ENCODE measurements at places on chromosomes 7 and 10.

DNA sequence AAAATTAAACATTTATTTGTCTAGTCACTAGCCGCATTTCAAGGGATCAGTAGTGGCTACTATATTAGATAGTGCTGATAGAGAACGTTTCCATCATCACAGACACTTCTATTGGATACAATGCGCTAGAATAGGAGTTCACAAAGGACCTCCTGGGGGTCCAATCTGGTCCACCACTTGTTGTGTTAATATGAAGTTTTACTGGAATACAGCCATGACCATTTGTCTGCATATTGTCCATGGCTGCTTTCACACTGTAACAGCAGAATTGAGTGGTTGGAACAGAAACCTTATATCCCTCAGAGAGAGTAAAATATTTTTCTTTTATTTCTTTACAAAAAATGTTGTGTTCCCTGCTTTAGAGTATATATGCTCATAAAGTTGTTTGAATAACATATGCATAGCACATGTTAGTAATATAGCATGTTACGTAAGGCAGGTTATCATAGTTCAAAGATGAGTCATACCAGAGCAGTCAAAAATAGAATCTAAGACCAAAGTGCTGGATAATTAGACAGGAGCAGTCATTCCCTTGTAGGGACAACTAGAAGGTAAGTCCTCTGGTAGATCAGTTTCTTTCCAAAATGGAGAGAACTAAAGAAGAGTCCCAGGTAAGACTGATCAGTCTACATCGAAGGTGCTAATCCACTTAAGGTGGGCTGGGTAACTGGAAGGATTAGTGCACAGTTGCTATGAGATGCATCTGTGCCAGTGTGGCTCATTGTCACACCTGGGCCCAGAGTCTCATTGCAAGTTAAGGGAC lies 14.9 kb downstream of the BZW2 start:
- H3K27ac ChIP-seq = no peak overlapping the region
- H3K27me3 ChIP-seq = no peaks in the 10 kb centered on the region

- peaks cover 6% of the 10 kb centered on the region for H3K4me1 ChIP-seq
- H3K4me3 ChIP-seq = no peak within 1 kb of the TSS
- no peaks in the 10 kb centered on the region for H3K27me3 ChIP-seq
- DNase-seq = peak; percentile 31
- H3K27ac ChIP-seq = no peak within 1 kb of the TSS
Observed at GRCh38 chr10:86668297-86669165, at the start of gene LDB3. Gene LDB3, plus strand, starts transcription at chr10:86668511. Its CDS starts 181 bp downstream, at chr10:86668692.

- H3K4me3 ChIP-seq = no peak overlapping the region
- H3K27me3 ChIP-seq = no peaks in the 10 kb centered on the region
- no peak overlapping the region for H3K27ac ChIP-seq
- DNase-seq = no peak
Observed at GRCh38 chr10:121838149-121838548, 89.7 kb downstream of the ATE1 start.

GRCh38 chr10:51063659-51064535 lies 10.4 kb upstream of the PRKG1 start:
- H3K4me3 ChIP-seq = no peak overlapping the region
- H3K36me3 ChIP-seq = no peaks in the 10 kb centered on the region
- no peak overlapping the region for H3K27ac ChIP-seq
- peak; percentile 28 for DNase-seq

- peak; percentile 64 for DNase-seq
- H3K27me3 ChIP-seq = no peaks in the 10 kb centered on the region
- H3K4me3 ChIP-seq = no peak overlapping the region
- H3K27ac ChIP-seq = no peak overlapping the region
Observed at GRCh38 chr10:132158122-132158741, 28.5 kb upstream of the DPYSL4 start.

GRCh38 chr7:1669064-1669951 lies 769 bp upstream of the ELFN1 start:
- H3K4me3 ChIP-seq = no peak overlapping the region
- DNase-seq = peak; percentile 45
- H3K27ac ChIP-seq = no peak overlapping the region
- no peaks in the 10 kb centered on the region for H3K36me3 ChIP-seq
- H3K4me1 ChIP-seq = no peaks in the 10 kb centered on the region

- DNase-seq = no peak
- H3K4me3 ChIP-seq = no peak overlapping the region
- H3K4me1 ChIP-seq = peaks cover 2% of the 10 kb centered on the region
Observed at GRCh38 chr7:1707756-1708595, 37.9 kb downstream of the ELFN1 start.

DNA sequence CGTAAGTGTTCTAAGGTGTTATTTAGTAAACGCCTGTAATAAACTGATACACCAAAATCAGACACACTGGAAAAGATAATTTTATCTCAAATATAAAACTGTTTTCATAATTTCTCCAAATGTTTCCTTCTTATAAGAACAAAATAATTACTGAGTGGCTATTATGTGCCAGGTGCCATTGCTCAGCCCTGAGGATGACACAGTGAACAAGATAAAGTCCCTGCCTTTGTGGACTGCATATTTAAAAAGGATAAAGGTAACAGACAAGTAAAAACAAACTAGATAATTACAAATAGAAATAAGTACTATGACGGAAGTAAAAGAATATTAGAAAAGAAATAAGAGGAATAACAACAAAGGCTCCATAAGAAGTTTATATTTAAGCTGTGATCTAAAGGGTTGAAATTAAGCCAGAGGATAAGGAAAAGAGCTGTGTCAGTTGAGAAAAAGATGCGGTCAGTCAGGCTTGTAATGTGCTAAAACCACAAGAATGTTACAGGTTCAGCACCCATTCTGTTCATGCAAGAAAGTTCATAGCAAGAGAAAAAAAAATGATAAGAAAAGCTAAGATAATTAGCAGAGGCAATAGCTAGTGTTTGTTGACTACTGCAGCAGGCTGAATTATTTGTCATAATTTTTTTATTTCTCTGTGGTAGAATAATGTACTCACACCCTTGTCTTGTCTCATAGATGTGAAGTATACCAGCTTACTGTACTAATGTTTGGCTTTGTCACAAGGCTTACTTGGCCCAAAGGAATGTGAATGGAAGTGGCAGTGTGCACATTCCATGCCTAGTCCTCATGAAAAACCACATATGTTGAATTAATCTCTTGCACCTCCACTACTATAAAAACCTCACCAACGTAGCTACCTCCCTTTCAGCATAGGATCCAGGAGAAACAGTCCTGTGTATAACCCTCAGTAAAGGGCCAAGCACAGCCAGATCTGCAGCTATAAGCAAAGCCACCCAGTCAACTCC lies 75.1 kb downstream of the CRPPA start:
- H3K4me1 ChIP-seq = no peaks in the 10 kb centered on the region
- peak; percentile 38 for DNase-seq
- H3K27ac ChIP-seq = no peak overlapping the region
- H3K27me3 ChIP-seq = no peaks in the 10 kb centered on the region
- no peaks in the 10 kb centered on the region for H3K36me3 ChIP-seq

GRCh38 chr7:108836256-108836655 lies 266.6 kb downstream of the DNAJB9 start:
- H3K4me1 ChIP-seq = no peaks in the 10 kb centered on the region
- H3K4me3 ChIP-seq = no peak overlapping the region
- no peak overlapping the region for H3K27ac ChIP-seq
- no peaks in the 10 kb centered on the region for H3K27me3 ChIP-seq

DNA sequence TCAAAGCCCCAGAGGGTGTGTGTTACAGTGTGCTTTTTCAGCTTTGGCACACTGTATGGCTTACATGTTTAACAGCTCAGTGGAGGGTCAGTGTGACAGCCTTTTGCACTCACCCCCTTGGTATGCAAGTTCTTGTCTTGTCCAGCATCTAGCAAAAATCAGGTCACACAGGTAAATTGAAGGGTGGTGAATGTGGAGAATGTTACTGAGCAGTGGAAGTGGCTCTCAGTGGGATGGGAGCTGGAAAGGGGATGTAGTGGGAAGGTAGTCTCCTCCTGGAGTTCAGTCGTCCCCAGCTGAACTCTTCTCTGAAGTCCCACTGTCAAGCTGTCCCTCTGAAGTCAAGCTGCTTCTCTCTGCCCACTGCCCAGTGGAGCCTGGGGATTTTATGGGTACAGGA lies 21.0 kb upstream of the C10orf90 start:
- no peak overlapping the region for H3K4me3 ChIP-seq
- no peaks in the 10 kb centered on the region for H3K27me3 ChIP-seq
- peak; percentile 66 for DNase-seq
- H3K27ac ChIP-seq = peak overlapping the region; percentile 76

DNA sequence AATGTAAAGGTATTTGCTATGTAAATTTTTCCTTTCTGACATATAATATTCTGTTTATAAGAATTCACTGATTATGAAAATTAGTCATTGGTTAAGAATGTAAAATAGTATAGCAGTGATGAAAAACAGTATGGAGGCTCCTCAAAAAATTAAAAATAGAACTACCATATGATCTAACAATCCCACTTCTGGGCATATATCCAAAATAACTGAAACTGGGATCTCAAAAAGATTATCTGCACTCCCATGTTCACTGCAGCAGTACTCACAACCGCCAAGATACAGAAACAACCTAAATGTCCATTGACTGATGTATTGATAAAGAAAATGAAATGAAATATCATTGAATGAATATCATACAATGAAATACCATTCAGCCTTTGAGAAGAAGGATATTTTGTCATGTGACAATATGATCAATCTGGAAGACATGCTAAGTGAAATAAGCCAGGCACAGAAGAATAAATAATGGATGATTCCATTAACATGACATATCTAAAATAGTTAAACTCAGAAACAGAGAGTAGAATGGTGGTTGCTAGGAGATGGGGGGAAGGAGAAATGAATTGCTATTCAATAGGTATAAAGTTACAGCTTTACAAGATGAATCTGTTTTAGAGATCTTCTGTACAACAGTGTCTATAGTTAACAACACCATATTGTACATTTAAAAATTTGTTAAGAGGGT lies 14.0 kb downstream of the C10orf88 start:
- no peak for DNase-seq
- no peak overlapping the region for H3K4me3 ChIP-seq
- no peaks in the 10 kb centered on the region for H3K36me3 ChIP-seq
- H3K4me1 ChIP-seq = no peaks in the 10 kb centered on the region
- H3K27me3 ChIP-seq = no peaks in the 10 kb centered on the region

DNA sequence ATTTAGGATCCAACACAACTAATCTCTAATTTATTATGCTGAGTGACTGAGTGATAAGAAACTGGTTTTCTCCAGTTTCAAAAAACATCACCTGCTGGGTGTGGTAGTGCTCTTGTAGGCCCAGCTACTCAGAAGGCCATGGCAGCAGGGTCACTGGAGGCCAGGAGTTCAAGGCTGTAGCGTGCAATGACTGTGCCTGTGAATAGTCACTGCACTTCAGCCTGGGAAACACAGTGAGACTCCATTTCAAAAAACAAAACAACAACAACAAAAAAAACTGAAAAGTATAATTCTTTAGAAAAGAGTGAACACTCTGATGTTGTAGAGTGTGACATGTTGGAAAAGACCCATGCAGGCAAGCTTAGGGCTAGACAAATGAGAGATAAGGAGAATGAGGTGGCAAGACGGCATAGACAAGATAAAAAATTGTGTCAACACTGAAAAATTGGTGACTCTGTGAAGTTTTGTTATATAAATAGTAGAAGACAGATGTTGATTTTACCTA lies 150.1 kb upstream of the GPR22 start:
- H3K4me3 ChIP-seq = no peak overlapping the region
- DNase-seq = no peak
- H3K27me3 ChIP-seq = no peaks in the 10 kb centered on the region
- H3K4me1 ChIP-seq = no peaks in the 10 kb centered on the region

DNA sequence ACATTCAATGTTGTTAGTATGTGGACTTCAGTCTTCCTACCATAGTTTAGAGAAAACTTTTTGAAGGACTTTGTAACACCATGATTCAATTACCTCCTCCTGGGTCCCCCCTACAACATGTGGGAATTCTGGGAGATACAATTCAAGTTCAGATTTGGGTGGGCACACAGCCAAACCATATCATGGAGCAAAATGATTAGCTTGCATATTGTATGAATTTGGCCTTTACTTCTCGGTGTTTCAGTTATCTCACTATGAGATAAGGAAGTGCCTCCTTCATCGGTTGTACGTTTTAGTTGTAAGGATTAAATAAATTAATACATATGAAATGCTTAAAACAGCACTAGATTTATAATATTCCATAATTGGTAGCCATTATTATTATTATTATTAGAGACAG lies 428.7 kb downstream of the EXOC4 start:
- H3K27ac ChIP-seq = no peak overlapping the region
- H3K27me3 ChIP-seq = no peaks in the 10 kb centered on the region
- no peaks in the 10 kb centered on the region for H3K36me3 ChIP-seq
- H3K4me3 ChIP-seq = no peak overlapping the region
- DNase-seq = no peak

- H3K27me3 ChIP-seq = no peaks in the 10 kb centered on the region
- no peaks in the 10 kb centered on the region for H3K4me1 ChIP-seq
- H3K36me3 ChIP-seq = no peaks in the 10 kb centered on the region
- DNase-seq = no peak
Observed at GRCh38 chr7:33325754-33326484, 196.6 kb downstream of the BBS9 start.

DNA sequence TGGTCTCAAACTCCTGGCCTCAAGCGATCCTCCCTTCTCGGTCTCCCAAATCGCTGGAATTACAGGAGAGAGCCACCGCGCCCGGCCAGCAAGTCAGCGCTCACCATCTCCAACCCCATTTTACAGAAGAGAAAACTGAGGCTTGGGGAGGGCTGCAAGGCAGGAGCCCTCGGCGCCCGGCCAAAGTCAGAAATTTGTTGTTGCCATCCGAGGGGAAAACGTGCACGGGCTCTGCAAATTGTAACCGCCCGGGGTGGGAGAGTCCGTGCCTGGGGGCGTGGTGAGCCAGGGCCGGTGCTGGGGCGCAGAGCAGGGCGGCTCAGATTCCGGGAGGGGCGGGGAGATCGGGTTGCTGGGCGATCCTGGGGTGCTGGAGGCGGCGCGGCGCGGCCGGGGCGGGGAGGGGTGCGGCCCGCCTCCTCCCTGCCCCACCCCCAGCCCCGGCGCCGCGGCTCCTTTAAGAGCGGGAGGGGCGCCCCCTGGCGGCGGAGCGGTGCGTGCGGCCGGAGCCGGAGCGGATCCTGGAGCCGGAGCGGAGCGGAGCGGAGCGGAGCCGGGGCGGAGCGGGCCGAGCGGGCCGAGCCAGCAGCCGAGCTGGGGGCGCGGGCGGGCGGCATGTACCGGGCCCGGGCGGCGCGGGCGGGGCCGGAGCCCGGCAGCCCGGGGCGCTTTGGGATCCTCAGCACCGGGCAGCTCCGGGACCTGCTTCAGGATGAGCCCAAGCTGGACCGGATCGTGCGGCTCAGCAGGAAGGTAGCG lies at the start of gene VPS37D:
Gene VPS37D, plus strand, starts transcription at position 488 of the 759 bp plus-strand sequence. Its CDS starts 128 bp downstream, at position 616.
- H3K27ac ChIP-seq = no peak within 1 kb of the TSS
- DNase-seq = peak; percentile 92
- no peaks in the 10 kb centered on the region for H3K27me3 ChIP-seq
- no peaks in the 10 kb centered on the region for H3K4me1 ChIP-seq
